ENCODE measurements at places on chromosomes 6 and 20.

DNA sequence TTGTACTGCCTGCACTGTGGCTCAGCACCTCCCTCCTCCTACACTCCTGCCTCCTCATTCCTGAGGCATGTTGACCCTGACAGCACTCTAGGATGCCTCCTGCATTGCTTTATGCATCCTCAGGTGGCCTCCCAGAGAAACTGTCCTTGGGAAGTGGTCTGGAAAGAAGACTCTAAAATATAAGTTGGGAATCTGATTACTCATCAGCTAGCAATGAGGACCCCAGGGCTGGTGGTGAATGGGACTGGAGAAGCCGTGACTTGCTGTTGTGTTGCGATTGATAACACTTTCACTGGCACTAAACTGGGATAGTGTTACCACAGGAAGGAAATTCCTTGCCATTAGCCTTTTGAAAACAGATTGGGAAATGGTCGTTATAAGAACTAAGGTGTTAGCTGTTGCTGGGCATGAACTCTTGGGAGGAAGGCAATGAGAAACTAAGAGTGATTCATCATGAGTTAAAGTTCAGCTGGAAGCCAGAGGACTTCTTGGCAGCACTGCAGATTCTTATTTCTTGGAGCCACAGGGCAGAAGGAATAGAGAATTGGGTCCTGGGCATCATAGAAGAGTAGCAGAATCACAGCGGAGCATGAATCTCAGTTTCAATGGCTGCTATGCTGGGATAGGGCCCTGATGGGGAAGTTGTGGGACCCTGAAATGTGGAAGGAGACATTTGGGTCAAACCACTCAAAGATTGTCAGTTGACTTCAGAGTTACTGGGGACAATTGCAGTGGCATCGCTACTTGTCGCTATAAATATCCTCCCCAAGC, 10.1 kb upstream of the SIRPD start:
- DNase-seq = peak; percentile 27

DNA sequence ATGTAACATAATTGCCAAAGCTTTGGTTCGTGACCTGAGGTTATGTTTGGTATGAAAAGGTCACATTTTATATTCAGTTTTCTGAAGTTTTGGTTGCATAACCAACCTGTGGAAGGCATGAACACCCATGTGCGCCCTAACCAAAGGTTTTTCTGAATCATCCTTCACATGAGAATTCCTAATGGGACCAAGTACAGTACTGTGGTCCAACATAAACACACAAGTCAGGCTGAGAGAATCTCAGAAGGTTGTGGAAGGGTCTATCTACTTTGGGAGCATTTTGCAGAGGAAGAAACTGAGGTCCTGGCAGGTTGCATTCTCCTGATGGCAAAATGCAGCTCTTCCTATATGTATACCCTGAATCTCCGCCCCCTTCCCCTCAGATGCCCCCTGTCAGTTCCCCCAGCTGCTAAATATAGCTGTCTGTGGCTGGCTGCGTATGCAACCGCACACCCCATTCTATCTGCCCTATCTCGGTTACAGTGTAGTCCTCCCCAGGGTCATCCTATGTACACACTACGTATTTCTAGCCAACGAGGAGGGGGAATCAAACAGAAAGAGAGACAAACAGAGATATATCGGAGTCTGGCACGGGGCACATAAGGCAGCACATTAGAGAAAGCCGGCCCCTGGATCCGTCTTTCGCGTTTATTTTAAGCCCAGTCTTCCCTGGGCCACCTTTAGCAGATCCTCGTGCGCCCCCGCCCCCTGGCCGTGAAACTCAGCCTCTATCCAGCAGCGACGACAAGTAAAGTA, 547 bp upstream of the ESR1 start:
- DNase-seq = no peak

- DNase-seq = no peak
Observed at GRCh38 chr6:61745994-61746393, 540.0 kb downstream of the KHDRBS2 start.

DNA sequence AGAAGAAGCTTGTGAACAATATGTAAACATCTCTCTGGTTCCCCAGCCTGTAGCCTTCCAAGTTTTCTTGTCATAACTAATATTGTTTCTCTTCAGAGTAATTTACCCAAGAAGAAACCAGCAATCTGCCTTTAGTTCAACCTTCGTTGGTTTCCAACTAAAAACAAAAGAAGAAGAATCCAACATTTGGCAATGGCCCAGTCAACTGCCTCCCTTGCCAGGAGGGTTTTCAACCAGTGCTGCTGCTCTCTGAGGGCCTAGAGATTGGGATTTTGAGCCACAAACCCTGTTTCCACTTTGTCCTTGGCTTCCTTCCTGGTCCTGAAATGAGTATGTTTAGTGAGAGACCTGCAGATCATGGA, 395.8 kb upstream of the CNR1 start:
- DNase-seq = no peak

DNA sequence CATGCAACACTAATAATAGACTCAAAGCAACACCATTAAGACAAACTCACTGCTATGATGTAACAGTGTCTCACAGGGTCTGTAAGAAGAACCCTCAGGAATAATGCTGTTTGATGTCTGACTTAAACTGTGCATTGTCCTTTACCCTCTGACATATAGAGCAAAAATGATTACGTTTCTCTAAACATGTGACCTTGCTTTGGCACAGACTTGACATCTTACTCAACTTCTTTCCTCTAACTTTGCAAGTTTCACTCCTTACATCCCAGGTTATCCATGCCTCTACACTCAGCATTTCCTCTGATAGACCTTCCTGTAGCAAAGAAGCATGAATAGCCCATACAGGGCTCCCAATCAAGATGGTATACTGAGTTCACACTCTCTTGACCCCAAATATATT, 252.7 kb downstream of the UST start:
- DNase-seq = peak; percentile 56

DNA sequence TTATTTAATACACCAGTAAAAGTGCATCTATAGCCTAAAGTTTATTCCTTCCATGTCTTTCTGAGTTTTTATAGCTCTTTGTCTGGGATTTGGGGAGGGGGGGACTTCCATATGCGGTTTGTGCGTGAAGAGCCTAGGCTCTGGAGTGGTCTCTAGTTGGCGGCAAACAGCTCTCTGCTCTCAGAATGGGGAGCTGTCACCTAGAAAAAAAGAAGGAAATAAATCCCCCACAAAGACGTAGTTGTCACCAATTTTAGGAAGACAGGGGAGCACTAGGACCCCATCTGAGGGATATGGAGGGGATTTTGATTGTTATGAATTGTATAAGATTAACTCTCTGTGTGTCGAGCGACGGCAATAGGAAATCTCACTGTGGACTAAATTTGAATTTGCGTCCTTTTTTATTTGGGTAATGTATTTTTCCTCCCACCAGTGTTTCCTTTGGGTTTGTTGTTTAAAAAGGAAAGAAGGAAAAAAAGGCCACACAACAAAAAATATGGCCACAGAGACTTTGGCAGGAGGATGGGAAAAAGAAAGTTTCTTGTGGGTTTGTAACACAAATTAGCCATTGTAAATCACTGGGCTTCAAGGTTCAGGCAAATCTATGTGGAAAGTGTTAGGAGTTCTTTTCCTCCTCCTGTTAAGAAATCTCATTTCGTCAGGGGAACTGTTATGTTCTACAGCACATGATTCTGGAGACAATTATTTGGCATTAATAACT, 7.4 kb downstream of the POU3F2 start:
- DNase-seq = no peak

DNA sequence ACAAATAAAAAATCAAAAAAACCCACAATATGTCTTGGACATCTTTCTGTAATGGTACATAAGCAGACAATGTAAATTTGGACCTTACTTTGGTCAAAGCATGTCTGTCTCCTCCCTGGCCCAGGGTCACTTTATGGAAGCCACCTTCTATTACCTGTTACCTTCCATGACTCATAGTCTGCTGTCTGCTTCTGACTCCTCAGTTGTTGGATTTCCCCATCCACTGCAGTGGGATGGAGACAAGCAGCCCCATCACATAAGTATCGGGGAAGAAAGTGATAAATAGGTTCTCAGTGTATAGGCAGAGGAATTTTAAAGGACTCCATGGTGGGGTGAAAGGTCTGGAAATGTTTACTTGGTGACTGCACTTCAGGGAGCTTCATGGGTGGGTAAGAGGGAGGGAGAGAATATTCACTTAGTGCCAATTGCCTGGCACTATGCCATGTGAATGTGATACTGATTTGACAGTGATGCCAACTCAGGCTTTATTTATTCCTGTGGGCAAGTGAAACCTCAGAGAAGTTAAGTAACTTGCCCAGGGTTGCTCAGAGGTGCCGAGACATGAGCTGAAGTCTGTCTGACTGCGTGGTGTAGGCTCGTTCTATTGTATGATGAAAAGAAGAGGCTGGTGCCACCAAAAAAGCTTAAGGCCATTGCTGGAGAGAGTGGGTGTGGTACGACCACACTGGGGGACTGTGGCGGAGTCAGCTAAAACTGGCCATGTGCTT, 175.6 kb upstream of the RNF24 start:
- DNase-seq = no peak

DNA sequence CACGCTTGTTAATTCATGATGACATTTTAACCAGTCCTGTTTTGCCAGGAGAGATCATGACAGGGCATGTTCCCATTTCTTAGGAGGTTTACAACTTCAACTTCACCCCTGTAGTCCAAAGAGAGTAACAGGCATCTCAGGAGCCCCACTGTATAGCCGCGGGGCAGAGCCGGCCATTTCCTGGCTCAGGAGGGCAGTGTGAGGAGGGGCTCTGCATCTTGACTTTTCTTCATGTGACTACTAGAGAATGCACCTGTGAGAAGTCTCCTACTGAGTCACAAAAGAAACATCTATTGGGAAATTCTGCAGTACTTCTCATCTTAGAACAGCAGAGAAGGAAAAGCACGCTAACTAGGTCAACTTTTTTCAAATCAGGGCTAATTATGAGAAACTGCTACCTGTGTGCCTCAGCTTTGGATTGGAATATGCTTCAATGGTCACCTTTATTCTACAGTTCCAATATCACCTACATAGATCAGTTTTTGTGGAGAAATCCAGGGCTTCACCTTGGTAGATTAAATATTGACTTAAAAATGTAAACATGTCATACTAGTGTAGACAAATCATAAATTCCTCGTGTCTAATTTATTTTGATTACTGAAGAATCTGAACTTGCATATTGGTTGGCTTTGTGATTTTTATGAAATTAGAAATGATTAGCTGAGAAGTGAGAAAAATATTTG, 28.6 kb upstream of the SIM1 start:
- no peak for DNase-seq

DNA sequence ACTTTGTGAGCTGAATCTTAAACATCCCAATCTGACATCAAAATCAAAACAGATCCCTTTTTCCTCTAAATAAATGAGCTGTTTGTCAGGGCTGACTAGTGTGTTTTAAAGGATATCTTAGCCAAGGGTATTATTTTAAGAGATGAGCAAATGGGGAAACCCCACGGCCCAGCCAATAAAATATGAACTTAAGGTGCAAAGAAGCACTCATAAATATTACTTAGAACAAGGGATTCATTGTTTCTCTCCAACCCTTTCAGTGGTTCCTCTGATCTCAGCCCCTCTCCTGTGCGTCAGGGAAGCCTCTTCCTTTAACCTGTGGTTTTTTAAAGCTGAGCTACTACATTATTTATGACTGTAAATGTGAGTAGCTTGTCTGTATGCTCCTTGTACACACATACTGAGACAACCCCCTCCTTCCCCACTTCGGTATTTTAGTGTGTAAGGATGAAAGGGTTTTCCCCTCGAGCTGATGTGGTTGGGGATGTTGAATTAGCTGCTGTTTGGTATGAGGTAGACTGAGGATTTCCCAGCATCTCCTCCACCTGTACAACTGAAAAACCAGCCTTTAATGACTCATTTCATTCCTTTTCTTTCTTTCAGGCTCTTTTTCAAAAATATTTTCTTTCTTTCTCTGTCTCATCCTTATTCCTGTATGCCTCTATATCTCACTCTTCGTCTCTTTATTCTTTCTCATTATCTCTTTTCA, 6.5 kb downstream of the BMP5 start:
- peak; percentile 75 for DNase-seq

DNA sequence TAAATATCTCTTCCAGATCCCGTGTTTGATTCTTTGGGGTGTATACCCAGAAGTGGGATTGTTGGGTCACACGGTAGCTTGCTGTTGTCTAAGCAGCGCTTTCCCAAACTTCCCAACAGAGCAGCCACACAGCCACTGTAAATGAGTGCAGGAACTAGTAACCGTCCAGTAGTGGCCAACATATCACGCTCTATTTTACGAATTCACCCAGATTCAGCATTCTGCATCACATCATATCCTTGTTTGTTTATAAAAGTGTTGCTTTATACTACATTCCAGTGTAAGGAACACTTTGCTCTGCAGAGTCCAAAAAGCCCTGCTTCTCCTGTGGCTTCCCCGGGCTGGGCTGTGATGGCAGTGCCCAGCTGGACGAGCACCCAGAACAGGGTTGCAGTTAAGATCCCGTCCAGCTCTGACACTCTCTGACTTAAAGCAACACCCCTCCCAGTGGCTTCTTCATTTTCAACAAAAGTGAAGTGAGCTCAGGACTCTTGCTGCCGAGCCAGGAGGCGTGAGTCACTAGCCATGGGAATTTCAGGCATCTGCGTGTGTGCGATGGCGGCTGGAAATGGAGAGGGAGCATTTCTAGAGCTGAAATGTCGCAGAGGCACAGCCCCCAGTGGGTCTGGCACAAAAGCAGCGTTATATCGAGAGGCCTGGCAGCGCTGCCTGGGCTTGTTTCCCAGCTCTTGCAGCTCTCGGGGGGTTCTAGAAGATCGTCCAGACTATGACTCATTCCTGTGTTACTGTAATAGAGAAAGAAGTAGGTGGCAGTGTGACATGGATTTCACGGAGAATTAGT, 216.3 kb upstream of the ECI2 start:
- DNase-seq = peak; percentile 95

- DNase-seq = no peak
Observed at GRCh38 chr20:22414305-22414742, 170.0 kb downstream of the FOXA2 start.

- DNase-seq = peak; percentile 63
Observed at GRCh38 chr6:136547336-136547735, 2.9 kb downstream of the MAP7 start.

GRCh38 chr20:55667955-55668354, 337.4 kb downstream of the CBLN4 start:
- DNase-seq = no peak

GRCh38 chr20:47991875-47992488, 206.7 kb upstream of the SULF2 start:
- no peak for DNase-seq

DNA sequence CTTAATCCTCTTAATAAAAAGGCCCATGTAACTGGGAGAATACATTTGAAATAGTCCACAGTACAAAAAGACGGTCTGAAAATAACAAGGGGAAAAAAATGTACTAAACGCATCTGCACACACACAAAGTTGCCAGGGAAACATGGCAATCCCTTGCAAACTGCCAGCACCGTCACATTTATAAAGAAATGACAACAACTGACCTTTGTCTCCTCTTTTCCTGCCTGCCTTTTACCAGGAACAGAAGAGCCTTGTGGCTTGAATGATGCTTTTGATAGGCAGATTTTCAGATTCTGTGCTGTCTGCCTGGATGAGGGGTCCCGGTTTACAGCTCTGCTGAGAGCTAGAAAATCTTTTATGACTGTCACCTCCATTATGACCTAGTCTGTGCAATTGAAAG, 308.6 kb upstream of the ZFP64 start:
- DNase-seq = no peak

Measured in IMR-90 (cell line).